ENCODE measurements at places on chromosomes 3 and 15.
A peak's percentile ranks its signal among the peaks of the same experiment; 100 is the strongest.

DNA sequence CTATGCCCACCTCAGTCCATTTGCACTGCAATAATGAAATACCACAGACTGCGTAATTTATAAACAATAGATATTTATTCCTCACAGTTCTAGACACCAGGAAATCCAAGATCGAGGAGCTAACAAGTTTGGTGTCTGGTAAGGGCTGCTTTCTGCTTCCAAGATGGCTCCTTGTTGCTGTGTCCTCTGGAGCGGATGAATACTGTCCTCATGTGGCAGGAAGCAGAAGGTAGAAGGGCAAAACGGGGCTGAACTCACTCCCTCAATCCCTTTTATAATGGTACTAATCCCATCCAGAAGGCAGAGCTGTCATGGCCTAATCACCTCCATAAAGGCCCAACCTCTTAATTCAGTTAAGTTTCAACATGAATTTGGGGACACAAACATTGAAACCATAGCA lies 75.3 kb downstream of the P2RY1 start:
- no peak for DNase-seq

DNA sequence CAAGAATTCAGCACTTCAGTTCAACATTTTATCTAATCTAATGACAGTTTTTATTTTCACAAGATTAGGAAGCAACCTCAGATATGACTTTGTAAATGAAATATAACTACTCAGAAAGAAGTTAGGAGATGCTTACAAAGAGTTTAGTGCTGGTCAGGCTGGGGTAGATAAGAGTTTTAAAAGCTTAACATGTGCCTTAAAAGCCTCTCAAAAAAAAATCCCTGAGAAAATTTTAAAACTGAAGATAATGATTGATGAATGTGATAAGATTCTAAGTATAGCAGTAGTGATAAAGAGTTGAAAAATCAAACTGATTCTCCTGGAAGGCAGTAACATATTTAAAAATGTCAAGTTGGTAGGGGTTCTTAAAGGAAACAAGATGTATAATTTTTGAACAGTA lies 478.2 kb downstream of the NLGN1 start:
- no peak for DNase-seq

DNA sequence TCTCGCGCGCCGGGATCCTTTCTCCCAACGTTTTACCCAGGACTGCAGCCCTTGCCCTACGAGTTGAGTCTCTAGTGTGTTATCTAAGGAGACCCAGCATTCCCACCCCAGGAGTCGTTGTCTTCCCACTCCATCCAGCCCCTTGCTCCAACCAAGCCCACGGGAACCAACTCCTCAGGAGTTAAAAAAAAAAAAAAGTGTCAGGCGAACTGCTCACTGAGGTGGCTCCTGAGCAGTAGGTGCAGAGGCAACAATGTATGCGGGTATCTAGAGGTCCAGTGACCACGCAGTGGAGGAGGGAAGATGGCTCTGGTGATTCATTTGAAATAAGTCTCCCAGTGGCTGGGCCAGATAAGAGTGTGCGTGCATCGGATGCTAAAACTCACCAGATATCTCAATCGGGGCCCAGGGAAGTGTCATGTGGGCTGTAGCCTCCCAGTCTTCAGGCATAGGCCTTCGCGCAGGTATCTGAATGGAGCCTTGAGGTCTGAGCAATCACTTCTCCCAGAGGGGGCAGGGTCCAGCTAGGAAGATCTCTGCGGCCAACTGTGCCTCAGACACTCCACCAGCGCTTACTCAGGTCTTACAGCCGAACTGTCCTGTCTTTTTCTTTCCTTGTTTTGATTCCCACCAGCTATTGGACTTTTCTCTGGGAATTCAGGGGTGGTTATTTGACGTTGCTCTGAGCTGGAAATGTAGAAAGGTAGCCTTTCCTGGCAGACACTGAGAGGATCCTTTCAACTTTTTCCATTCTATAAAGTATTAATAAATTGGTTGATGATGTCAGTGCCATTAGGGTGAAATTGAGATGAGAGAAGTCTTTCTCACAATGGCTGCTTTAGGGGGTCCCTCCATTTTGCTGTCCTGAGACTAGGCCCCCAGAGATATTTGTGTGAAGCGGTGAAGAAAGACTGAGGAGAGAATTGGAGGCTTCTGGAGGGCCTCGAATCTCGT lies 21.0 kb downstream of the ZIC4 start:
- no peak for DNase-seq

GRCh38 chr3:184359610-184360009 lies 1.8 kb downstream of the CLCN2 start:
- DNase-seq = no peak

DNA sequence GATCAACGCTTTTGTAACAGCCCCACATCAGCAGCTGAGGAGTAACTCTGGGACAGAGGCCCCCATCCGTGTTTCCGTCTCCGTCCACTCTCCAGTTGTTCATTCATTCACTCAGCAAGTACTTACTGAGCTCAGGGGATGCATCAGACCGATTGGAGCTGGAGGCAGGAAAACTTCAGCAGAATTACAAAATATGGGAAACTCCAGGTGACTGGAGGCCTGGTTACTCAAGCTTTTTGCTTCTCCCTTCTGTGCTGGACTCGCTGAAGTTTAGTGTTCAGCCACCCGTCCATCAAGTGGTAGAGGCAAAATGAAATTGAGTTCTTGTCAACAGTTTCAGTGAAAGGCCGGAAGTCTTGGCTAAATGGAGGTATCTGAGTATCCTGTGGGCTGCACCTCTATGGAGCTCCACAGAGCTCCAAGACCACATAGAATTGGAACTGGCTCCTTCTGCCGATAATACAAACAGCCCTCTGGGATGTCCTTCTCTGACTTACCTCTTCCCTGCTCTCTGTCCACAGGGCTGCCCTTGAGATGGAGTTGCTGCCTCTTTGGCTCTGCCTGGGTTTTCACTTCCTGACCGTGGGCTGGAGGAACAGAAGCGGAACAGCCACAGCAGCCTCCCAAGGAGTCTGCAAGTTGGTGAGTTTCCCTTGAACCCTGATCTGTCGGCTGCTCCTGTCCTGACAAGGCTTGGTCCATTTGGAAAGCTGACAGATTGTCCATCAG lies 14.7 kb downstream of the NRROS start:
- DNase-seq = no peak

GRCh38 chr3:147945968-147946519 lies 536.9 kb downstream of the ZIC1 start:
- no peak for DNase-seq

GRCh38 chr3:156406393-156406792 lies 148.5 kb downstream of the SSR3 start:
- no peak for DNase-seq

DNA sequence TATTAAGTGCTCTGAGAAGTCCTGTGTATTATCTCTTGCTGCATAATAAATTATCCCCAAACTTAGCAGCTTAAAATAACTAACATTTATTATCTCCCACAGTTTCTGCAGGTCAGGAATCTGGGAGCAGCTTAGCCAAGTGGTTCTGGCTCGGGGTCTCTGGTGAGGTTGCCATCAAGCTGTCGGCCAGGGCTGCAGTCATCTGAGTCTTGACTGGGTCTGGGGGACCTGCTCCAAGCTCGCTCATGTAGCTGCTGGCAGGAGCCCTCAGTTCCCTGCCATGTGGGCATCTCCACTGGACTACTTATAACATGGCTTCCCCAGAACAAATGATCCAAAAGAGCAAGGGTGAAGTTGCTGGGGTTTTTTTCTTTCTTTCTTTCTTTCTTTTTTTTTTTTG lies 80.7 kb downstream of the SMAD6 start:
- DNase-seq = no peak

- no peak for DNase-seq
Measured at GRCh38 chr3:126030455-126030854, 53.5 kb downstream of the SLC41A3 start.

- DNase-seq = no peak
Measured at GRCh38 chr15:54816401-54816800, 380.3 kb downstream of the RSL24D1 start.

GRCh38 chr3:24299806-24300626 lies 194.6 kb downstream of the THRB start:
- DNase-seq = no peak

DNA sequence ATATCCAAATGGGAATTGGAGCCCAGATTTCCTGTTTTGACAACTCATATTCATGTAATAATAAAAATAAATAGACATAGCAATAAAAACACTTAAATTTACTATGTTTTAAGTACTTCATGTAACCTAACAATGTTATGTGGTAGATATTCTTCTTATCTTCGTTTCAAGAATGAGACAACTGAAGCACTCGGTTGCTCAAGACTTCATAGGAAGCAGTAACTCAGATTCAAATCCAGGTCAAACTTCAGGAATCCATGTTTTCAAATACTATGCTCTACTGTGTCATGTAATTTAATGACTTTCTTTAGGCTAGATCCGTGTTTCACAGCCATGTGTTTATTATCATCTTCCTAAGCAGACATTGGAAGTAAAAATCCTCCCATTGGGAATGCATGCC lies 492.2 kb downstream of the CNTN3 start:
- DNase-seq = no peak

- DNase-seq = peak; percentile 43
Measured at GRCh38 chr3:32428092-32429068, 36.7 kb downstream of the CMTM7 start.

GRCh38 chr3:105323274-105323599 lies 43.5 kb upstream of the ALCAM start:
- no peak for DNase-seq

DNA sequence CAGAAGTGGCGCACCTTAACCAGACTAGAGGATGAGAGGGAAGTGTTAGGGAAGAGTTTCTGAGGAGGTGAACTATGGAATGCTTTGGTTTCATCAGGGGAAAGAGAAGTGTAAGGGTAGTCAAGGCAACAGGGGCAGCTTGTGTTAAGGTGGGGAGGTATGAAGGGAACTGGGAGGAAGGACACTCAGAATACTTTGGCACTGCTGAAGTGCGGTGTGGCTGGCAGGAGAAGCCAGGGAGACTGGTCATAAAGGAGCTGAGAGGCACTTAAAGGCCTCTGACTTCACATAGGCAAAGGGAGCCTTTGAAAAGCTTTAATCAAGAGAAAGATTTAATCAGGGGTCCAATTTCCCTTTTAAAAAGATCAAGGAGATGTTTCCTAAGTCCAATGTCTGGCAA lies 129.0 kb downstream of the ERC2 start:
- DNase-seq = no peak

- no peak for DNase-seq
Measured at GRCh38 chr15:59825901-59826300, 136.8 kb upstream of the BNIP2 start.

DNA sequence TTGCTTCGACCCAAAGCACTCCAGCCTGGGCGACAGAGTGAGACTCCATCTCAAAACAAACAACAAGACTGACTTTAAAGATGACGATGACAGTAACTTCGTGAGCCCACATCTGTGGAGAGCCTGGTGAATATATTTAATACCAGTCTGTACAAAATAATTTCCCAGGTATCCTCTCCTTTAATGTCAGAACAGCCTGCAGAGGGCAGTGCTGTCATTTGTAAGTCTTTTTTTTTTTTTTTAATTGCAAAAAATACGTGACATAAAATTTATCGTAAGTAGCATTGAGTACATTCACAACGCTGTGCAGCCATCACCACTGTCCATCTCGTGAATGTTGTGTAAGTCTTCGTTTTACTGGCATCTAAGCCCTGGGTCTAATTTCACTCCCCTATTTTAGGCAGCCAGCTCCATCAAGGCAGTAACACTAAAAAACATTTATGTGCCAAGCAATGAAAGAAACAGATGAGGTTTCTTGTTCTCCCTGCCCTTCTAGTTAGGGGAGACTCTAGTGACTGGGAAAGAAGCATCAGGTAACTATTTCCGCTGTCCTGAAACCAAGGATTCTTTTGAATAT lies 1.4 kb downstream of the HTD2 start:
- peak; percentile 41 for DNase-seq

DNA sequence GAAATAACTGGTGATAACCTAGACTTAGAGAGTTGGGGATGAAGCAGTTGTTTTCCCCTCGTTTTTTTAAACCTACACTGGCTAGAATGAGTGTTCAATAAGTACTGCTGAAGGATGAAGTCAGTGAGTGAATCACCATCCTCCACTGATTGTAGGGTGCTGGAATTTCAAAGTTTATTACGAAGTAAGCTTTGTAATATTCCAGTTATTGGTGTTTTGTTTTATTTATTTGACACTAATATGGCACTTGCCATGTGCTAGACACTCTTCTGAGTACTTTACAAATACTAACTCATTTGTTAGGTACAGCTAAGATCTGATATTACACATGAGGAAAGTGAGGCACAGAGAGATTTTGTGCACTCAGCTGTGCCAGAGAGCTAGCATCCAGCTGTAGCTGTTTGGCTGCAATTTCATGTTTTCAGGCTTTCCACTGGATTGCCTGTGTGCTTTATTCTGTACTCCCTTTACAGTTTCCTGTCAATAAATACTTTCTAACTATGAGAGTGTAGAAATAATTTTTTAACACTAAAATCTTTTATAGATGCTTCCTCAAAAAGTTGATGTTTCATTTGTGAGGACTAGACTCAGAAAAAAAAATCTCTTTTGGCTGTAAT lies 5.8 kb downstream of the MAP2K5 start:
- no peak for DNase-seq

DNA sequence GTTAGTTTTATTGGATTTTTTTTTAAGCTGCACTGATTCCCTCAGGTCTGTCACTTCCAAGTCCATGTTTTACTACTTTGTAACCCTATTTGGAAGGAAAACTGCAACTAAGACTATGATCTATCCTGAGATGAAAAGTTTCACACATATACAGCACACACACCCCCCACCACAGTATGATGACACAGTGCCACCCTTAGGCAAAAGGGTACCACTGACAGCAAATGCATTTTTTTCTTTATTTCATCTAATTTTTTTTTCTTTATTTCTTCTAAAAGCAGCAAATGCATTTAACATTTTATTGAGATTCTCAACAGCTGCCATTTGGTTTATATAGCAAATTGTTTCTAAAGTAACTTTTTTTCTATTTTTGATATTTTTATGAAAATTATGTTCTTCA lies 21.2 kb downstream of the NGRN start:
- peak; percentile 49 for DNase-seq

DNA sequence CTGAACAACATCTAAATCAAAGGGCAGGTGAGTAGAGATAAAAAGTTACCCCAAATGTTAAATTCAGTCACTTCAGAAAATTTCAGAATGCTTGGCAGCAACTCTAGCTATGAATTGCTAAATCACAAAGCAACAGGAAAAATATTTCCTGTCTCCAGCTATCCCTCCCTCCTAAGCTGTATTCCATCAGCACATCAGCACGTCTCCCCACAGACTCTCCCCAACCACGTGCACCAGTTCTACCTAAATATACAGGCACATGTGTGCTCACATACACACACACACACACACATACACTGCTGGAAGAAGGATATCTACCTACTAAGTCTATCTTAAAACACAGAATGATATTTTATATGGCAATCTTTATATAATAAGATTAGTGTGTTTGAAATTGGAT lies 177.1 kb upstream of the ARHGEF26 start:
- no peak for DNase-seq

DNA sequence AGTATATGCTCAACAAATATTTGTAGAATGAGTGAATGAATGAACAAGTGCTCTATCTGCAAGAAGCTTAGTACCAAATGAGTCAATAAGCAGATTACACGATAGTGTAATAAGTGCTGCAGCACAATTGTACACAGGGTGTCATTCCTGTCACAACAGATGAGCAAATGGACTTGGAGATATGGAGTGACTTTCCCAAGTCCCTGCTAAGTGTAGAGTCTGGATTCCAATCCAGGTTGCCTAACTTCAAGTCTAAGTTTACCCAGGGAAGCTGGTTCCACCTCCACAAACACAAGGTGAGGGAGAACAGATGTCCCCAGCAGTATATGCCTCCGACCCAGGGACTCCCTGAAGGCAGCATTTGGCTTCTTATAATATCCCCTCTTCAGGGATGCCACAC lies 77.7 kb upstream of the RAD18 start:
- DNase-seq = no peak

GRCh38 chr3:106242781-106243180 lies 374.0 kb upstream of the CBLB start:
- DNase-seq = no peak

All from CD4-positive, alpha-beta T cell treated with Interferon gamma for 1 hour (primary cell).